HepG2 (cell line): ENCODE measurements at places on chromosomes 7 and 10.

GRCh38 chr7:15751191-15751701 is 64.8 kb upstream of the MEOX2 start:
- no peak for DNase-seq

DNA sequence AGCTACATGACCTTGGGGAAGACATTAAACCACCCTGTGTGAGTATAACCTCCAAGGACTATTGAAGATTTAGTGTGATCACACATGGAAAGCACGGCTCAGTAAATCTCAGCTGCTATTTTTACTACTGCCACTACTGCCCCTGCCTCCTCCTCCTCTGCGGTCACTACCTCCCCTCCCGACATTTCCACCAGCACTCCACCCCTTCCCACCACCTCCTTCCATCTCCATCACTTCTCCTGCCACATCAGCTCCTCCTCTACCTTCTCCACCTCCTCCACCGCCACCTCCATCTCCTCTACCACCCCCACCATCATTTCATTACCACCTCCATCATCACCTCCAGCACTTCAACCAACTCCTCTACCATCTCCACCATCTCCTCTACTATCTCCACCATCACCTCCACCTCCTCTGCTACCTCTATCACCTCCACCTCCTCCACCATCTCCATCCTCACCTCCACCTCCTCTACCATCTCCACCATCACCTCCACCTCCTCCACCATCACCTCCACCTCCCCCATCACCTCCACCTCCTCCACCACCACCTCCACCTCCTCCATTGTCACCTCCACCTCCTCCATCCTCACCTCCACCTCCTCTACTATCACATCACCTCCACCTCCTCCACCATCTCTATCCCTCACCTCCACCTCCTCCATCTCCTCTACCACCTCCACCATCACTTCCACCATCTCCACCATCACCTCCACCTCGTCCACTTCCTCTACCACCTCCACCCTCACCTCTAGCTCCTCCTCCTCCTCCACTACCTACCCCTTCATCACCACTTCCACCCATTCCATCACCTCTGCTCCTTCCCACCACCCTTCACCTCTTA is 69.4 kb downstream of the GRB10 start:
- no peak for DNase-seq

DNA sequence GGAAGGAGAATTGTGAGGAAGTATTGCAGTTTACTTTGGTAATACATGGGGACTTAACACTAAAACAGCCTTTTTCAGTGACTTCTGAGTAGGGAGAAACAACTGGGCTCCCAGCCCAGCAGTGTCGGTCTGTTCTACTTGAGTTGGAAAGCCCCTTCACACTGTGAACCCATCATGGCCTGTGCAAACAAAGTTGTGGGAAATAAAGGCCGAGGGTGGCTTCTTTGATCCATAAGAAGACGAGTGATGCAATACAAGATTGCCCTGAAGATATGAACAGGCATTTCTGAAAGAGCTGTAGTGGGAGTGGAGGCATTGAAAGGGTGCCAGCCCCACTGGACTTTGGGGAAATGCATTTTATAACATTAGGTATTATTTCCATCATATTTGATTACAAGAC is 28.3 kb downstream of the C10orf120 start:
- no peak for DNase-seq

- DNase-seq: no peak
Observed at GRCh38 chr7:138186951-138187351, 110.7 kb downstream of the AKR1D1 start.

DNA sequence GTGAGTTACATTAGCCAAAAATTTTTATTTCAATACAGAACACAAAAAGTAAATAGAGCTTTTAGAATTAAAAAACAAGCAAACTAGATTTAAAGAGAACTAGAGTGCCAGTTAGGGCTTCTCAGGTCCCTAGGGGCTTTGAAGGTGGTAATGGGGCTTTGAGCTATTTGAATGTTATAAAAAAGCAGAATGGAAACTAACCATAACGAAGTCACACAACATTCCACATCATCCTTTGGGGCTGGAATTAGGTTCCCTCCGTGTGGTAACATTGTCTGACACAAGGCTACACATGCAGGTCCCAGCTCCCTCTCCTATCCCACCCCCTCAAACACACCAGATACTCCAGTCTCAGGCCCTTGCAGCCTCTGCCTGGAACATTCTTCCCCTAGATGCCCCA is 15.3 kb downstream of the JAZF1 start:
- DNase-seq: no peak

DNA sequence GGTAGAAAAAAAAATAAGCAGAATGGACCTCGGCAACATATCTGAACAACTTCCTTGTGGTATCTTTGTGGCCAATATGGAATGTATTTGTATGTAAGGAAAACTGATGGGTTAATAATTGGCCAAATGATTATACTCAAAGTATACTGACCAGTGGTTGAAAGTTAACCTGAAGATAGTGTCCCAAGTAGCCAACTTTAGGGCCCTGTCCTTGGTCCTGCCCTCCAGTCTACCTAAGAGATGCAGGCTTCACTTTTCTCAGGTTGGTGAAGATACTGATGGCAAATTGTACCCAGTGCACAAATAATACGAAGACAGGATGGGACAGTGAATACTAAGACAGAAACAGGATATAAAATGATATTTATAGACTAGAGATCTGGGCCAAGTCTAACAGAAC is 109.2 kb downstream of the SORCS3 start:
- DNase-seq: no peak
